HEK293T (cell line): ENCODE measurements at places on chromosomes 6 and 20.

DNA sequence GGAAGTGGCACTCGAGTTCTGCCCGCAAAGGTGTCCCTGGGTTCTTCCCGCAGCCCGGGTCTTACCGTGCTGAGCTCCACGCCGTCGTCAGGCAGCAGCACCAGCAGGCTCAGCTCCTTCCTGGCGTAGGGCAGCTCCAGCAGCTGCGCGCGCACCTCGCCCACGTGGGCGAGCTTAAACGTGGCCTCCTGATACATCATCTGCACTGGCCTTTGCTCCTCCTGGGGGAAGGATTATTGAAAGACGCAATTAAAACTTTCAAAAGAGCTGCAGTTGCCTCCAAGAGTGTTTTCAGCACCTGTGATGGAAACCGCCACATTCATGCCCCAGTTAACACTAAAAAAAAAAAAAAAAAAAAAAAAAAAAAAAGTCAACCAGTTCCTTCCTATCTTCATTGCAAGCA, 11.3 kb downstream of the SERPINB9 start:
- no peak for DNase-seq

DNA sequence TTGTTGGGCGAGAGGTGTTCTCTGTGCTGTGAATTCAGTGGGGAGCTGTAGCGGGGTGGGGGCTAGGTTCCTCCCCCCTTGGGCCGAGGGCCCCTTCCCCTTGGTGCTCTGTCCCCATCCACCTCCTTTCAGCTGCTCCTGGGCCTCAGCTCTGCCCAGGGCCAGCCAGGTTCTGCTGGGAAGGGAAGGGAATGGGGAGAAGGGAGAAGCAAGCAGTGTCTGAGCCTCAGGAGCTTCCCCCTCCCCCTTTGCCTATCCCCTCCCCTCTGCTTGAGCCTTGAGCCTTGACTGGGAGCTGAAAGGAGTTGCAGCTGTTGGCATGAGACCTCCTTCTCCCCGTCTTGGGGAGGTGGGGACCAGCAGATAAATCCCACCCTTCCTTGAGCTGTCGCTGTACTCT, 576 bp upstream of the RRP36 start:
- DNase-seq, result peak; percentile 40

- peak; percentile 38 for DNase-seq
These were observed 118.2 kb downstream of the DACT2 start for GRCh38 chr6:168201383-168201782.

- no peak for DNase-seq
These were observed 695.4 kb downstream of the PTPRT start for GRCh38 chr20:42494290-42494689.

DNA sequence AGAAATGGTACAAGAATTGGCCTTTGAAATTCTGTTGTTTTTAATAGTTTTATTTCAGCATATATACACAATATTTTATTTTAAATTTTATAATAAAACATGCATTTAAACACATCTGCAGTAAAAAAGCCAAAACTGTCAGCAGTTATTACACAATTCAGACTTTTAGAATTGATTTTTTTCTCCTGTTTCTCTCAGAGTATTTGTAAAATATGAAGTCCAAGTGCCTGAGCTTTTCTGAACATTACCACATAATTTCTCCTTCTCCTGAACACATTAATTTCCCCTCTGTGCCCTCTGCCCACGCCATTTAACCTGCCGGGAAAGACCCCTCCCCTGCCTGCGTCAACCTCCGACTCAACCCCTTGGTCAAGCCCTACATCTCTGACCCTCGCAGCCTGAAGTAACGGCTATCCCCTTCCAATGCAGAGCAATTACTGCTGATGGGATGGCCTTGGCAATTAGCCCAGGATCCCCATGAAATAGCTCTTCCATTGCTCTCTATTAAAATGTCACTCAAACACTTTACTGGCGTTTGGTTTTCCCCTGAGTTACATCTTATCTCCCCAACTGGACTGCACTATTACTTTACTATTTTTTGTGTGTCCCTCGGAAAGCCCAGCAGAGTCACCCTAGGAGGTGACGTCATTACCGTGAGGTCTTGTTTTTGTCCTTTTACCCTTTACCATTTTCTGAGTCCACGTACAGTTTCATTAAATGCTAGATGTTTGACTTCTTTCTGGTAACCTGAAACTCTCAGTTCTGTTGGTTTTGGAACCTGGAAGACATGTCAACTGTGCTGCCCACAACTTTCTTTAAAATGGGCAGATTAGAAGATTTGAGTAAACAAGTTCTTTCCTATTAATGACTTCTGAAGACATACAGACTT, 146.7 kb upstream of the TAB2 start:
- peak; percentile 56 for DNase-seq

DNA sequence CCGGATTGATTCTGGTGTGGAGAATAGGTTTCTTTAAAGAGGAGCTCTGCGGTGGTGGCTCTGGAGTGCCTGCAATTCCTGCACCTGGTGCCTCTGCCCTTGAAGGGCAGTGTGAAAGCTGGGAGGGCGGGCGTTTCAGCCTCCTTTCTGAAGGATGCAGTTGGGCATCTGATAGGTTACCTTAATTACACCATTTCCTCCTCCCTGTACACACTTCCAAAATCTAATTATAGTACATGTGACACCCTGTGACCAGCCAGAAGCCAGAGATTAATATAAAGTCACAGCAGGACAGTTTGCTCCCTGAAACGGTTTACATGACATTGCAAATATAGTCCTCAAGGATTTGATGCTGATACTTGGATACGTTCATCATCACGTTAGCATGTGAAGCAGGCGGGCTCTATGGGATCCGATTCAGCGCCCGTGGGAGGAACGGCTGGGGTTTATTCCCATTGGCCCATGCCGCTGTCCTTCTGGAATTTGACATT, 548.2 kb downstream of the QKI start:
- no peak for DNase-seq

- no peak for DNase-seq
These were observed 827.5 kb upstream of the CITED2 start for GRCh38 chr6:140201787-140202458.

- no peak for DNase-seq
These were observed 2.4 kb downstream of the HEBP2 start for GRCh38 chr6:138406443-138406842.

DNA sequence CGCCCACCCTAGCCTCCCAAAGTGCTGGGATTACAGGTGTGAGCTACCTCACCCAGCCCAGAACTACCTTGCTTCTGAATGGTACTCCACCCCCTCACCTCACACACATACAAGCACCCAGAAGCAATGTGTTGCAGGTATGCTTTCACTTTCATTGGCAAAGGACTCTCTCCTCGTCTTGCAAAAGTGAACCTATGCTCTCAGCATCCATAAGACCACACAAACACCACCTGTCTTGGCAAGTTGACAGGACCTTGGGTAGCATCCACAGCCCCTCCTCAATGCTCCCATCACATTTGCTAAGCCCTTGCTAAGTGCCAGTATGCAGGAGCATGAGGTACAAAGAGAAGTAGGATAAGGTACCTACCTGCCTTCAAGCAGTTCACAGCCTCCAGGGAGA, 3.7 kb downstream of the KIF13A start:
- no peak for DNase-seq

DNA sequence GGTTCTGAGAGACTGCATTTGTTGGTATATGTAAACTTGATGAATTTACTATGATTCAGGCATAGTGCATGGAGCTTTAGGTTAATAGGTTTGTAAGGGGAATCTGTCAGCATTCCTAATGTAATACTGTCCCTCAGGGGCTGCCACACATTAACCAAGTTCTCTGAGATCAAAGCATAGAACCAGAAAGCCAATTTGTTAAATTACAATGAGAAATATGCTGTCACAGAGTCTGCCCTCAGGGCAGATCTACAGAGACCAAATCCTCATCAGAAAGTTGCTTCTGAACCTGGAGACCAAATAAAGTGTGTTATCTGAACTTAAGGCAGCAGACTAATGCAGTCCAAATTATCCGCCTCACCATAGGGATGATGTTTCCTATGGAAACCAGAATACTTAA, 250.8 kb upstream of the HTR1E start:
- DNase-seq, result no peak

- no peak for DNase-seq
These were observed 303.6 kb downstream of the TFAP2C start for GRCh38 chr20:56932575-56933330.

- DNase-seq, result no peak
These were observed 116.6 kb downstream of the FOXC1 start for GRCh38 chr6:1726341-1726768.

DNA sequence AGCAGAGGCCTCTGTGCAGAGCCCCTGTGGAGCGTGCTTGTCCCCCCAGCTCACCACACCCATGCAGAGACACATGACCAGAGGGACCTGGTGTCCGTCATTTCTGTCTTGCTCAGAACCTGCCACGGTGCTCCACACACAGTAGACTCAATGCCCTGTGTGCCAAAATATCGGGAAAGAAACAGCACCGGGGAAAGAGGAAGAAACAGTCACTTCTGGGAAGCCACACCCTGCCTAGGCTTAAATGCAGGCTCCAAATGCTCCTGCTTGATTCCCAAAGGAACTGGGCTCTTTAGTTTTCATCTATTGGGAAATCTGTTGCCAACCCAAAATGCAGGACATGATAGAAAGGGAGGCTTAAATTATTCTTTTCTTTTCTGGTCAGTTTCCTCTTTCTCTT, 503.9 kb downstream of the CD83 start:
- DNase-seq, result no peak

- DNase-seq, result no peak
These were observed 188.1 kb upstream of the CEP162 start for GRCh38 chr6:84415517-84415916.

DNA sequence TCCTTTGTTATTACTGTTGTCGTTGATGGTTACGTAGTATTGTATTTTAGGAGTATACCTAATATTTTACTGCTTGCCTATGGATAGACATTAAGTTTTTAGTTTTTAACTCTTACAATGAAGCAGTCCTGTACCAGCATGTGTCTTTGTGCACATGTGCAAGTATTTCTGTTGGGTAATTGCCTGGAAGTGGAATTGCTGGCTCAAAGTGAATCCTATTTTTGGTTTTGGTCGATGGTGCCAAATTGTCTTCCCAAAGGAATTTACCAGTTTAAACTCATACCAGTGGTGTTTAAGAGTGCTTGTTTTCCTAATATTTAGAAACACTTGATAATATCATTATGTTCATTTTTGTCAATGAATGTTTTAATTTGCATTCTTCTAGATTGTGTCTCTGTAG, 75.5 kb downstream of the ANKS1A start:
- no peak for DNase-seq

DNA sequence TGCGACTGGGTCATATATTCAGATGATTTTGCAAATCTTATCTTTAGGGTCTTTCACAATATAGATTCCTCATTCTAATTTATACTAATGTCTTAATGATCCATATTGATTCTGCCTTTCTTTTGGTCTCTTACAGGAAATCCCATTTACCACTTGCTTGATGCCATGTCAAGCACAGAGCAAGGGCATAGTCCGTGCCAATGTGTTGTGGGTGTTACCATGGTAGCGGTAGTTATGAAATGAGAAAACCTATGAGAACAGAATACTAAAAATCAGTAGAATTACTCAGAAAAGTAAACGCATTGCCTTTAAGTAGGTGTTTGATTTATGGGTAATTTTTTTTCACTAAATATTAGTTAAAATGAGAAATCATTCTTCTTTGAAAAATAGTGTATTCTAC, 153.9 kb upstream of the RAB32 start:
- no peak for DNase-seq

DNA sequence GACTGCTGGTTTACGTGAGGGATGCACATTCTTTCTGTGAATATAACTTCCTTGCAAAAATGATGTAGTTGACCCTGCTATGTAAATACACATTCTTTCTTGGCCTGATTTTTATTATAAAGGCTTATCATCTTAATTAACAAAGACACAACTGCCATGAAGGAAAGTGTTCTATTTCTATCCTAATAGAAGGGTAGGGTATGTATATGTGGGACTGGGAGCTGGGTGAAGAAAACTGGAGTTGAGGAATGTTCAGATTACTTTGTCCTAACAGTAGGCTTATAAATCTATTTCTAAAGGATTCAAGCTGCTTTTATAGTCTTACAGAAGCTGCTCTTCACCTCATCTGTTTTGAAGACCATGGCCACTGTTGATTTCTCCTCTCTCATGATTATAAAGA, 76.5 kb upstream of the RGS17 start:
- no peak for DNase-seq

DNA sequence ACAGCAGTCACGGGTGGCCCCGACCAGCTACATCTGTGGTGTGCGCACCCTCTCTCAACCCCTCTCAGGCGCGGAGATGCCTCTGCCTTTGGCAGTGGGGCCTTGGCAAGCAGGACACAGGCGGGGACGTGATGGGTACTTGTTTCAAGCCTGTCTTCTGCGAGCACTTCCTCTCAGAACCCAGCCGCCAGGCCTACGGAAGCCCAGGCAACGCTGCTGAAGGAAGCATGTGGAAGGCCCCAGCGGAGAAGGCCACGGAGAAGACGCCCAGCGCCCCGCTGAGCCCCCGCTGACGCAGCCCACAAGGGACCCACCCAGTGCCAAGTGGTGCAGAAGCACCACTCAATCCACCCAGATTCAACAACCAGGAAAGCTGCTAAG, 13.0 kb downstream of the SERPINB6 start:
- no peak for DNase-seq

- DNase-seq, result peak; percentile 63
These were observed 719 bp upstream of the EDN1 start for GRCh38 chr6:12289365-12289919.

GRCh38 chr20:36102306-36102705, 52.2 kb upstream of the EPB41L1 start:
- no peak for DNase-seq

- DNase-seq, result no peak
These were observed 1.1 kb upstream of the STX7 start for GRCh38 chr6:132513831-132514545.

- no peak for DNase-seq
These were observed 146.1 kb upstream of the AKAP12 start for GRCh38 chr6:151093706-151094105.

DNA sequence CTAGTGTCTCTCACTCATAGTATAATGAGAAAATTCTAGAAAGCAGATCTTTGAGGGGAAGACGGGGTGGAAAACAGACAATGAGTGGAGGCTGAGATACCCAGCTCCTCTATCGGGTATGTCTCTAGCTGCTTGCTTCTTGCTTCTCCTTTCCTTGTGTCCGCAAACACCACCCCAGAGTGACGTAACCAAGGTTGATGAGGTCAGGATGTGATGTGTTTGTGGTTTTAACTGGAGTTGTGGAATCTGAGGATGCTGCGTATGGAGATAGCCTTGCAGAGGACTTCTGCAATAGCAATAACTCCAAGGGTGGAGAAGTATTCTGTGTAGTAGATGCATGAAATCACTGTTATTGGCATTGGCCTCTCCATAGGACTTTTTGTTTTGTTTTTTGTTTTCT, 132.7 kb upstream of the IFNGR1 start:
- no peak for DNase-seq

DNA sequence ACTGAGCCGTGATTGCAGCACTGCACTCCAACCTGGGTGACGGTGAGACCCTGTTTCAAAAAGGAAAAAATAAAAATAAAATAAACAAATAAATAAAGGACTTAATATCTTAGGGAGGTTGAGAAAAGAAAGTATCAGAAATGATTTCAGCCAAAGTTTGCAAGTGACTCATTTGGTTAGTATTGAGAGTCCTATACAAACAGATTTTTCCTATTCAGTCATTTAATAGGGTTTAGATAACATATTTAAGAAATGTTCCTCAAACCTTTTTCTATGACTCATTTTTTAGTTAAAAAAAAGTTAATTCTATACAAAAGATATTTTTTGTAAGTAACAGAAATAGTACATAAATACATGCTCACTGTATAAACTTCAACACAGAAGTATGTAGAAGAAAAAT, 235.1 kb downstream of the GJA1 start:
- DNase-seq, result no peak

- no peak for DNase-seq
These were observed 31.6 kb upstream of the RGS17 start for GRCh38 chr6:153162646-153163045.
